ENCODE measurements at places on chromosomes 2 and 18.

- no peak for DNase-seq
These were observed 119.4 kb downstream of the GREB1L start for GRCh38 chr18:21361307-21361880.

GRCh38 chr2:203656522-203657287 lies 49.7 kb upstream of the CD28 start:
- DNase-seq, result no peak

DNA sequence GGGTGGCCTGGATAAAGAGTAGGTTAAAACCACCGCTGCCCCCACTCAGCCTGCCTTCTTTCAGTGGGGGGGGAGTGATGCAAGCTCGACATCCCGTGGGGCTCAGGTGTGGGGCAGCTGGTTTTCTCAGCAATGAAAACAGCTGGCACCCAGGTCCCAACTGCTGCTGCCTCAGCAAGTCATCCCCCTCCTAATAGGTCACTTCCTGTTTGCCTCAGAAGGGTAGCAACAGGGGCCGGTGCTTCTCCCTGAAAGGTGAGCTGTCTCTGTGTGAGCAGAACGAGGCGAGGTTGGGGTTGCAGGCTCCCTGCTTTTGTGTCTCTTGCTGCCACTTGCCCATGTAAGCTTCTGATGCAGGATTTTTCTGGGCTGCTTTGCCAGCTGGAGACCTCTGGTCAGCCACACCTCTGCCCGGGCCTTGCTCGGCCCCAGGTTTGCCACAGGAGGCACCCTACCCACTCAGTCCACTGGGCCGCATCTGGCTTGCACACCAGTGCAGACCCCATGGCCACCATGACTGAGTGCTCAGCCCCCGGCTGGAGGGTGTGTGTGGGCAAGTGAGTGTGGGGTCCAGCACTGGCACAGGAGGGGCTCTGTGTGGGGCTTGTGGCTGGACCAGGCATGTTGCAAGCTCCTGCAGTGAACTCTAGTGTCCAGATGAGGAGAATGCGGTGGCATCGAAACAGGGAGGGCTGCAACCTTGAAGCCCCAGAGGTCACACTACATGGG lies 11.5 kb upstream of the ASB1 start:
- DNase-seq, result no peak

DNA sequence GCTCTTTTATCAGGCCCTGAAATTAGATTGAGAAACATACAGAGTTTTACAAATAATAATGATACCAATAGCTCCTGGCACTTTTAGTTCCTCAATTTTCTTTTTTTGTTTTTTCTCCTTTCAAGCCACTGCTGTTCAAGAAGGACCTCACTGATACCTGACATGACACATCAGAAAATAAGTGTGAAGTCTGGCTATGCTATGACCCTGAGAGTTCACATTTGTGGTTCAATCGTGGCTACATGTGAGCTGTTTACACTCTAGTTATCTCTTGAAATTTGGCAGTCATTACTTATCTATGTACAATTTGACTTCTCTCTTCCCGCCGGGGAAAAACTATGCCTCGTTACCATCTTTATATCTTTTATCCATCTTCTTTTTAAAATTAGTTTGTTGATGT lies 686.5 kb downstream of the EPHA4 start:
- no peak for DNase-seq

- DNase-seq, result no peak
These were observed 42.3 kb downstream of the GULP1 start for GRCh38 chr2:188333751-188334524.

GRCh38 chr18:45935591-45936335 lies 31.4 kb downstream of the EPG5 start:
- no peak for DNase-seq

DNA sequence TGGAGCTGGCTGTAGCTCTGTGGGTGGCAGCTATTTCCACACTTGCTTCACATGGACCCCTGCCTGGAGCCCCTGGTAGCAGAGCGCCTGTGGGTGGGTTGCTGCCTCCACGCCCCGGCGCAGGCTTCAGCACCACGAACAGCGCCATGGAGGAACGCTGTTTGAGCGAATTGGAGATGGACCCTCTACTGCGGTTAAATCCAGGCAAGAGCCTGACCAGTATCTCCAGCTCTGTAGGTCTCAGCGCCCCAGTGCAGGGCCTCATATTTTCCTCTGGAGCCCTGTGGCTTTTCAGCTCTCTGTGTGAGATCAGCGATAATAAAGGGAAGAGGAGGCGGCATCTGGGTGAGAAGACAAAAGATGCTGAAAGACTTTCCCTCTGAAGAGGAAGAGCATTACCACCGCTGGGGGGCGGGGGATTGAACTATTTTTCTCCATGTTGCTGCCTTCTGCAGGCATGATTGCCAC lies 12.0 kb downstream of the ONECUT2 start:
- DNase-seq, result no peak

- DNase-seq, result peak; percentile 28
These were observed 16.4 kb downstream of the FARP2 start for GRCh38 chr2:241372361-241372992.

DNA sequence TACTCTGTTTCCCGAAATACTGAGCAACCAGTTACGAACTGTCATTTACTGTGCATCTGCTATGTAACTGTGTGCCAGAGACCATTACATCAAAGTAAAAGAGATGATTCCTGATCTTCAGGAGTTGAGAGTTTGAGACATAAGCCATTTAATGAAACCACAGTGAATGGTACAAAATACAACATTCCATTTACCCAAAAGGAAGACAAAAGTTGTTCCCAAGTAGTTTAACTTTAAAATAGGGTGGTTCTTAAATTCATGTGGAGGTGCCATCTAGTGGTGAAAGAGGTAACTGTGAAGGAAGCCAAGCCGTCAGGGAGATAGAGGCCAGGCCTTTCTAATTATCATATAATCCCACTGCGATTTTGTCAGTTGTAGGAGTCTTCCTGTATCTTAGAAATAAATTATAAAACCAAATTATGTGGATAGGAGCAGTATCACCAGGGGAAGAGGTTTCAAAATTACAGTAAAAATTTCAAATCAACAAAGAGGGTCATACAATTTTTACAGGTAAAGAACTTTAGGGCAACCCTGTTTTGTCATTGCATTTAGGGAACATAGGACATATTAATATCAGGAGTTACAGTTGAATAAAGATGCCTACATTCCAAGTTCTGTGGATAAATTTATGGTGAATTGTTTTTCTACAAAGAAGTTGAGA lies 67.7 kb downstream of the EPAS1 start:
- peak; percentile 28 for DNase-seq

- DNase-seq, result no peak
These were observed 21.7 kb downstream of the PKDCC start for GRCh38 chr2:42069568-42069967.

- no peak for DNase-seq
These were observed 2.5 kb downstream of the SPEG start for GRCh38 chr2:219437141-219437540.

GRCh38 chr18:36593641-36594040 lies 235.2 kb downstream of the TPGS2 start:
- no peak for DNase-seq

GRCh38 chr2:217360781-217361482 lies 501.1 kb upstream of the TNP1 start:
- peak; percentile 38 for DNase-seq

GRCh38 chr18:10289951-10290637 lies 164.3 kb upstream of the APCDD1 start:
- no peak for DNase-seq

- DNase-seq, result no peak
These were observed 446.6 kb downstream of the DSC3 start for GRCh38 chr18:30595942-30596341.

DNA sequence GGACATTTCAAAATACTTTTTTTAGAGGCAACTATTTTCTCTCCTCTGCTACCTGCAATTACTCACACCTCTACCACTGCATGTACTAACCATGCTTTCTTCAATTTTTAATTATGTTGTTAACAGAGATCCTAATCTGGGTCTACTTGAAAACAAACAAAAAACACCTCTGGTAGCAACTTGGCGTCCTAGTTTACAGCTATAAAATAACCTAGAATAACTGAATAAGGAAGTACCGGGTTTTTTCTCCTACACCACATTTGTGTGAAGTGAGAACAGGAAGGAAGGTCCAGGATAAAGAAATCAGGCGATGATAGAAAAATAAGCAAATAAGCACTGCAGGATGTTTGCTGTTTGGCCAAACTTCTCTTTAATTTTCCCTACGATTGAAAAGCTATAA lies 633.5 kb downstream of the LRP1B start:
- DNase-seq, result no peak

DNA sequence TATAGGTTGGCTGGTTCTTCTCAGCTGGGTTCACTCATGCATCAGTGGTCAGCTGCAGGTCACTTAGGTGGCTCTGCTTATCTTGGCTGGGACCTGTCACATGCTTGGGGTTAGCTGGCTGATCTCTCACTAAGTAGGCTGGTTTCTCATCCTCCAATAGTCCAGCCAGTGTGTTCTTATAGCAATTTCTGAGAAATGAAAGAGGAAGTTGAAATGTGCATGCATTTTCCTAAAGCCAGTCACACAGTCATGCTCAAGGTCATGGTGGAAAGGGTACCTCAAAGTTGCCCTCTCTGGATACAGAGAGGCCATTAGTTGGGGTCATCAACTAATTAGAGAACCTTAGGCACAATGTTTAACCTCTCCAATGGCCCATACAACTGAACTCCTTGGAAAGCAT lies 64.4 kb downstream of the KLHL29 start:
- no peak for DNase-seq

- DNase-seq, result no peak
These were observed 45.6 kb upstream of the GALNT3 start for GRCh38 chr2:165839610-165840009.

DNA sequence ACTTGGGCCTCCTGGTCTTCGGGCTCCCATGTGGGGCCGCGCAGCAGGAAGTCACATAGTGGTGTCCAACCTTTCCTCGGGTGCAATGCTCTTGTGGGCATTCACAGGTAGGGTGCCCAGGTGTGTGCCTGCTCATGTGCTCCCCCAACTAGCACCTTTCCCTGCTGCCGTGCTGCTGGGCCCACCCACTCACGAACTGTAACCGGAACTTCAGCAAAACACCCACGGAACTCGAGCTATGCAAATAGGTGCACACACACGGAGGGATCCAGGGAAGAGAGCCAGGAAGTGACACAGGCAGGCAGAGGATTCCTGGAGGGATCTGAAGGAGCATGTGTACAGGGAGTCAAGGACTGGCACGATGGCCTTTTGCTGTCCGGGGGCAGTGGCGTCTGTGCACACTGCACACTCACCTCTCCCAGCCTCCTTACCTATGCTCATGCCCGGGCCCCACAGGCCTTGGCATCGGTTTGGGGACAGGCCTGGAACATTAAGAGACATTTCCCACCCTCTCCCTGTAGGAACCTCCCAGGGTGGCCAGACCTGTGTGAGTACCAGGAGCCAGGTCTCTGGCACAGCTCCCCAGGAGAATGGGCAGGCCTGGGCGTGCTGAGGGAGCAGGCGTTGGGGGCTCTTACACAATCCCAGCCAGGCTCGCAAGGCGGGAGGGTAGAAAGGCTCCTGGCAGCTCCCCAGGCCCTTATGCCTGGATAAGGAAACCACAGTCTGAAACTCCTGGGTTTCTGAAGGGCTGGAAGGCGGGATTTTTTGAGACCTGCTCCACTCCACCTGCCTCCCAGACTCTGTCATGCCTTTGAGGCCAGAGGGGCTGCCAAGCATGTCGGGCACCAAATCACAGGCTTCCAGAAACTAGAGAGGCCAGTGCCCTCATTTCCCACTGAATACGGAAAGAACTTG lies 6.6 kb upstream of the PTMA start:
- DNase-seq, result peak; percentile 96

DNA sequence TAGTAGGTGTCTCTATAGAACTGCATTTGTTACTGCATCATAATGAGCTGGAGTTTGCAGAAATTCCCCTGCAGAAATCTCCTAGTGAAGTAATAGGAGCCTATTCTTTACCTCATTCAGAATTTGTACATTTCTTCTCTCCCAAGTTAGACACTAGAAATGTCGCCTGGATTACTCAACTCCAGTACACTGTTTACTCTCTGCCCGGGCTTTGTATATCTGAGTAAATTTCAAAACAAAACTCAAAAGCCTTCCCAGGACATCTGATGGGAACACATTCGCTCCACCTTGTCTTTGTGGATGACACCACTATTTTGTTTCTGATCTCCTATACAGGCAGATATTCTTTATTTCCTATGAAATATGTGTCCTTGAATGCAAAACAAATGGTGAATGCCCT lies 76.8 kb downstream of the POU3F3 start:
- DNase-seq, result no peak

DNA sequence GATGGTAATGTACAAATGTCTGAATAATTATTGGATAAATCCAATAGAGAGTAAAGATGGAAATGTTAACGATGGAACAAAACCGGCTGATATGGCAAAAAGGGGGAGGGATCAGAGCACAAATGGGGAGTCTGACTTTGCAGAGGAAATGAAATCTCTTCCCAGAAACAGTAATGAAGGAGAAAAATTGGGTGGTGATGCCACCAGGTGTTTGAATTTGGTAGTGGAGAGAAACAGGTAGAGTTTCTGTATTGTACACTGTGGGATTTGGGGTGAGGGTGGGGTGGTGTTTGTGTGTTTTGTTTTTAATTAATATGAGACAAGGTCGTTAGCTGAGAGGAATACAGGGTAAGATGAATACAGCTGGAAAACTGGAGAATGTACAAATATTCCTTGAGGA lies 20.4 kb upstream of the XDH start:
- no peak for DNase-seq

- DNase-seq, result no peak
These were observed 1.8 kb upstream of the FIGN start for GRCh38 chr2:163737563-163737962.

DNA sequence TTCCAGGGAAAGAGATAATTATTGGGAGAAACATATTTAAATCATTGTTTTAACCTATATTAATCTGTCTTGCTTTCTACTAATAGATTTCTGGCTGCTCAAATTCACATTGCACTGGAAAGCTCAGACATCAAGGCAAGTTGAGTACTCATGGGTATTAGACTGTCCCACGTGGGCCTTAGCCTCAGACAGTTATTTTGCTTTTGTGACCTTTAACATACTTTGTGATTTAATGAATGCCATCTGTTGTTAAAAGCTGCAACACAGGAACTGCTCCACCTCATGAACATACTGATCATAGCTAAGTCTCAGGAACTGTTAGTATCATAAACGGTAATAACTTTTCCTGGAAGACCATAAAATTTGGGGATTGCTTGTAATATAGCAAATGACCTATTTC lies 2.7 kb upstream of the LCT start:
- no peak for DNase-seq

DNA sequence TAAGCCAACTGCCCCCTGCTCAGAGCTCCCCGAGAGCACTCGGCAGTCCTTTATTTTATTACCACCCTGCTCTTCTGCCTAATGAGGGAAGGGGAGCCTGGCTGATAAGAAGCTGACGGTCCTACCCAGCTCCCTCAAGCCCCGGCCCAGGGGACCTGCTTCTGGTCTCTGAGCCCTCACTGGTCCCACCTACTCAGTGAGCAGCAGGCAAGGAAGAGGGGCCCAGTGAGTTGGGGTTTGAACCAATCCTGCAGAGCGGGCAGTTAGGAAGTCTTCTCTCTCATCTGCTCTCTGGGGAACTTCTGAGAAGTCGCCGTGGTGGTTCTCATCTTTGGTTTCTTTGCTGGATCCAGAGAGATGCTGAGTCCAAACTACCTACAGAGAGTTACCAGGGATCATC lies 218.9 kb downstream of the NDUFA10 start:
- no peak for DNase-seq
